Osteoblast (primary cell): ENCODE measurements at places on chromosomes 2 and 18.

DNA sequence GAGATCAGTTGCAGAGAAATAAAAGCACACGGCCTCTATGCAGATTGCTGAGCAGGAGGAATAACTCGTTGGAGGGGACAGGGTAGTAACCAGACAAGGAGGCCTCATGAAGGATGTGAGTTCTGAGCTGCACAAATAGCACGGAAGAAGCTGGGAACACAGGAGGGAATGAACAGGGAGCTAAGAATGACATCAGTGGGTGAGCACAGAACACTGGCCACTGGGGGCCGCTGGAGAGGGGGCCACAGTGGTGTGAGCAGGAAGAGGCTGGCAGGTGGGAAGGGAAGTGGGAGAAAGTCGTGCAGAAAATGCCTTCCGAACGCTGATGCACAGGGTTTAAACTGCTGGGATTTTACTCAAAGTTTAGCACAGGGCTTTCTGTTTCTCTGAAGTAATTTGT lies 61.0 kb downstream of the ZAP70 start:
- DNase-seq: peak; percentile 72

DNA sequence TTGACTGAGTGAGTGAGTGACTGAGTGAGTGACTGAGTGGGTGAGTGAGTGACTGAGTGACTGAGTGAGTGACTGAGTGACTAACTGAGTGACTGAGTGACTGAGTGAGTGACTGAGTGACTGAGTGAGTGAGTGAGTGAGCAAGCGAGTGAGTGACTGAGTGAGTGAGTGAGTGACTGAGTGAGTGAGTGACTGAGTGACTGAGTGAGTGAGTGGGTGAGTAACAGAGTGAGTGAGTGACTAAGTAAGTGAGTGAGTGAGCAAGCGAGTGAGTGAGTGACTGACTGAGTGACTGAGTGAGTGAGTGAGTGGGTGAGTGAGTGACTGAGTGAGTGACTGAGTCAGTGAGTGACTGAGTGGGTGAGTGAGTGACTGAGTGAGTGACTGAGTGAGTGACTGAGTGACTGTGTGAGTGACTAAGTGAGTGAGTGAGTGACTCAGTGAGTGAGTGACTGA lies 11.9 kb downstream of the MAL start:
- no peak for DNase-seq

DNA sequence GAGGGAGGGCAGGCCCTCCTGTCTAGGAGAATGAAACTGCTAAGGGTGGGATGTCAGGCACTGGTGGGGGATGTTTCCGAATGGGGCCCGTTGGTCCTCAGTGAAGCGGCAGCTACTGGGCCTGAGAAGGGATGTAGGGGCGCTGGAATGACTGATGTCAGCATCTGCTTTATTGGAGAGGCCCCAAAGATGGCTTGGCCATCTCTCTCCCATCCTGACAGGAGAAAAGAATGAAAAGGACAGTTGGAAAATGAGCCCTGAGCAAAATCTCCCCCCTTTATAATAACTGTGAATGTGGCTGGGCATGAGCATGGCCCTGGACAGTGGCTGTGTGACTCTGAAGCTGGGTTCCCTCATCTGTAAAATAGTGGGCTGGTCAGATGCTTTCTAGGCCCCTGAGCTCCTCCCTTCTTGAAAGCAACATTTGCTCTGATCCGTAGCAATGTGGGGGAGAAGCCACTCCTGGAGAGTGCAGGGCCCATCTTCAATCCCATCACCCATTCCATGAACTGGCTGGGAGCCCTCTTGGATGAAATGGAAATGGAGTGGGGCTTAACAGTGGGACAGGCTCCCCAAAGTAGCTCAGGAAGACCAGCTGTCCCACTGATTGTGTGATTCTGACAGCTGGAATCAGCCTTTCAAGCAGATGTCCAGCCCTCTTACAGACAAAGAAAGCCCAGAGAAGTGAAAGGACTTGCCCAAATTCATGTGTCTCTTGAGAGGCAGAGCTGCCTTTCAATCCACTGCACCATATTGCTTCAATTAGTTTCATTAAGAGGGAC lies 232.7 kb upstream of the SMAD2 start:
- peak; percentile 73 for DNase-seq

- no peak for DNase-seq
These were observed 50.3 kb downstream of the GBX2 start for GRCh38 chr2:236117861-236118269.

GRCh38 chr2:80114812-80115211 lies 189.7 kb downstream of the LRRTM1 start:
- no peak for DNase-seq

DNA sequence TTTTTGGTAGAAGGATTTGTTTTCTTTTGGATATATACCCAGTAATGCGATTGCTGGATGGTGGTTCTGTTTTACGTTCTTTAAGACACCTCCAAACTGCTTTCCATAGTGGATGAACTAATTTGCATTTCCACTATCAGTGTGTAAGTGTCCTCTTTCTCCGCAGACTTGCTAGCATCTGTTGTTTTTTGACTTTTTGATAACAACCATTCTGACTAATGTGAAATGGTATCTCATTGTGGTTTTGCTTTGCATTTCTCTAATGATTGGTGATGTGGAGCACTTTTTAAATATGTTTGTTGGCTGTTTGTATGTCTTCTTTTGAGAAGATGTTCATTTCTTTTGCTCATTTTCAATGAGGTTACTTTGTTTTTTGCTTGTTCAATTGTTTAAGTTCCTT lies 260.9 kb upstream of the CWC22 start:
- no peak for DNase-seq

DNA sequence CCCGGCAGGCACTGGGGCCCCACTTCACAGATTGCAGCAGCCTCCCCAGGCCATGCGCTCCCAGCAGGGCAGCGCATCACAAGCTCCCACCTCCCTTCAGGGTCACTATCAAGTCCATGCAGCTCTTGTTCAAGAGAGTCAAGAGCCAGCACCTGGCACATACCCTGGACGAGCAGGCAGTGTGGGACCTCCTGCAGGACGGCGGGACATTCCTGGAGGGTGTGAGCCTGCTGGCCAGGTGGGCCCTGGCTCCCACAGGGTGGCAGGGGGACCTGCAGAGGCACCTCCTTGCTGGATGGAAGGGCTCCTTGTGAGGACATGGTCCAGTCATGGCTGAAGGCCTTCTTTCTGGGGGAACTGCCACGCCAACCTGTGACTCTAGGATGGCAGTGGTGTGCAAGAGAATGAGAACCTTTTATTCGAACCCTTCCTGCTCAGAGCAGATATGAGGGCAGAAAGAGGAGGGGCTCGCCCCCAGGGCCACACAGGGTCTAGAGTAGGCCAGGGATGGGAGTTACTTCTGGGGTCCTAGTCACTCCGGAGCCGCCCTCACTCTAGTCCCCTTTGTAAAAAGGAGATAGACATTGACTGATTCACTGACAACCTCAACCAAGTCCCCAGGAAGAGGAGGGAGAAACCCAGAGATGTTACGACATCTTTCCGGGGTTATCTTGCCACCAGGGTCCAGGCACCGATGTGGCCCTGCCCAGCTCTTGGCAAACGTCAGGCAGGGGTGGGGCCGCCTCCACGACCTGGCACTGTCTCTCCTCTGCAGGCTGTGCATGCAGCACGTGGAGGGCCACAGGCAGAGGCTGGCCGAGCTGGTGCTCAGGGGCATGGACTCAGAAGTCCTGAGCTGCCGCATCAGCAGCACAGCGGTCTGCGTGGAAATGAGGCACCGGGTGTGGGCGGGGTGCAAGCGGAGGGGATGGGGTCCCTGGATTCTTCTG lies 31.3 kb downstream of the HJURP start:
- peak; percentile 66 for DNase-seq

GRCh38 chr2:64081046-64081445 lies 61.8 kb upstream of the VPS54 start:
- no peak for DNase-seq

- no peak for DNase-seq
These were observed 181.4 kb downstream of the GRB14 start for GRCh38 chr2:164439885-164440284.

DNA sequence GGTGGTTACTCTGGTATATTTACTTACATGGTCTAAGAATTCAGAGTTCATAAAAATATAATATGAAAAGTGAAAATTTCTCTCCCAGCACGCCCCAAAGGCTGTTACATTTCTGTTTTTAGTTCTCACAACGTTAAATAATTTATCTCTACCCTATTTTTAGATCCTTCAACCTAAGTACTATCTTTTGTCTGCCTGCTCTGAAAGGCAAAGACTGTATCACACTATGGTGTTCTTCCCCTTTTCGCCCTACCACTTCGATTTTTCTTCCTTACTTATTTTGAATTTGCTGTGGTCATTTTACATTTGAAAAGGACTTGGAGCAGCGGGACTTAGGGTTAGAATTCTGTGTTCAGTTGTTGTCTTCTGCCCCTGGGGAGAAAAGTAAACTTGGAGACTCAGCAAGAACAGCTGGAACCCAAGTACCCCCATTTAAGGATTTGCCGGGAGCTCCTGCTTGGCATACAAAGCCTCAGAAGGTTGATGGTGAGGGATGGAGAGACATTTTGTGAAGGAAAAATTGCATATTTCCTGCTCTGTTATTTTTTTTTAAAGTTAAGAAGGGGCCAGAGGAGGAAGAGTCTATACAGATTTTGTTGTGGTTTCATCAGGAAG lies 19.0 kb downstream of the ADAM23 start:
- DNase-seq: no peak

DNA sequence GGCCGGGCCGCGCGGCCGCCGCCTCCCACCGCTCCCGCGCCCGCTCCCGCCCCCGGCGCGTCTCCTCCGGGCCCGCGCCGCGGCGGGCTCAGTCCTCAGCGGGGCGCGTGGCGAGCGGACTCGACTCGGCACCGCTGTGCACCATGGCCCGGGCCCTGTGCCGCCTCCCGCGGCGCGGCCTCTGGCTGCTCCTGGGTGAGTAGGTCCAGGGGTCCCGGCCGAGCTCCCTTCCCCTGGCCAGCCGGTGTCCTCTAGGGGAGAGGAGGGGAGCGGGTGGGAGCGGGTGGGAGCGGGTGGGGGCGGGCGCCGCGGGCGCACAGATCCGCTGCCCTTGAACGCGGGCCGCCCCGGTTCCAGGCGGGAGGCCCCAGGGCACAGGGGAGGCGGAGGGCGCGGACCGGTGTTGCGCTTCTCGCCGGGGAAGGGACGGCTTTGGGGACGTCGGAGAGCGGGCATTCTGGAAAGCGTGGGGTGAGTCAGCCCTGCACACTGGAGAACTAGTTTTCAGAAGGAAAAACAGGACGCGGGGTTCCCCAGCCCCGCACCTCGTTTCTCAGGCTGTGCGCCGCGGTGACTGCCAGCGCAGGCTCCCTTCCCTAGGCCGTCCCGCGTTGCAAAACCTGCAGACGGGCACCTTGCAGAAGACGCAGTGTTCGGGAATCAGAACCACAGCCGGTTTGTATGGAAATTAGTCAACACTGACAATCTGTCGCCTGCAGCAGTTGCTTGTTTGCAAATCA lies at the start of gene RAMP1:
TSS of gene RAMP1 (plus strand) at position 91 of the 740 bp plus-strand sequence. CDS start at position 144, 53 bp downstream.
- DNase-seq: peak; percentile 88

DNA sequence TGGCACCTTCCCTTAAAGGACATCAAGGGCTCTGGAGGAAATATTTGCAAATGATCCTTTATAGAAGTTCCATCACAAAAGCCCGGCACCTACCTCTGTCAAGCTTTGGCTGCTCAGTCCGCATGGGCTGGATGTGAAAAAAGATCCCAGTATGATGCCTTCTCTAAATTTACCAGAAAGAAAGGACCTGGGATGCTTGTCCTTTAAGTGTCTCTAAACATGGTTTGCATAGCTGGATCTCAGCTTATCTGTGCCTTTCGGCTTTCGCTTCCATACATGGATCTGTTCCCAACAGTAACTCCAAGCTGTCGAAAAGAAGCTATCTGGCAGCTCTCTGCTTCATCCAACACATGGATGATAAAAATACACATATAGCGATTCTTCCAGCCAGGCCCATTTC lies 60.4 kb upstream of the SLC8A1 start:
- no peak for DNase-seq

DNA sequence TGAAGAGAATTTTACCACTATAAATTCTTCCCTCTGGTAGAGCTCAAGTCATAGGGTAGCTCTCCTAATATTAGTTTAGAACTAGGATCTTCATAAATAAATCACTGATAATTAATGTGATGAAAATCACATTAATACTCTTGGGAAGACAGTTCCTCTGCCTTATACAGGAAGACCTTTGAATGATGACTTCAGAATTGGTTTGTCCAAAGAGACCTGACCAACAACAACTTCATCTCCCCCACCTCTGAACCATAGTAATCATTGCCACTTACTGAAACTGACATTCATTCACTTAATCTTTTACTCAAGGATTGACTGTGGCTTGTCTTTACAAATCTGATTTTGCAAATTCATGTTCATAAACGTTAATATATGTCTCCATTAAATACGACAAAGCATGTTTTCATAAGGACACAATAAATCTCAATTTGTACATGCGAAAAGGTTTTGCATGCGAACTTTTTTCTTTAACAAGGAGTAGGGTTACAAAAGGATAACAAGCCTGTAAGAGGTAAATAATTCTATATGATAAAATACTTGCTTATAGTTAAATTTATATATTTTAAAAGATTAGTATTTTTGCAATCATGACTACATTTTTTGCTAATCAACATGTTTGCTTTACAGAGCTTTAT lies 61.4 kb downstream of the LRP1B start:
- no peak for DNase-seq

DNA sequence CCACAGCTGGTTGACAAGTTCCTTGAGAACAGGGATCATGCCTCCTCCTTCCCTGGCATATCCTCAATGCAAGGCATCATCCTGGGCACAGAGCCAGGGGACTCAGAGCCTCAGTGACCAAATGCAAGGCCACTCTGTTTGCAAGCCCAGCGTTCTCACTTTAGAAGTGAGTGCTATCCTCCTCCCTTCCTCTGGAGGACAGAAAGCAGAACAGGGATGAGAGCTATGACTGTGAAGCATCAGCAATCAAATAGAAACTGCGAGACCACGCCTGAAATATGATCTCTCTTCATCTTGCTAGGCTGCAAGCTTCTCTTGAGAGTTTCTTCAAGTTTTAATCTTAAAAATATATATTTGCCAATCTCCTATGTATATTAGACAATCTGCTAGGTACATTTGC lies 119.8 kb downstream of the LRATD1 start:
- no peak for DNase-seq

- DNase-seq: peak; percentile 87
These were observed 203.5 kb upstream of the TWIST2 start for GRCh38 chr2:238644095-238645081.
